ENCODE measurements at places on chromosomes 12 and 14.
A peak's percentile ranks its signal among the peaks of the same experiment; 100 is the strongest.

GRCh38 chr12:41983394-41983793, 161.3 kb downstream of the GXYLT1 start:
- no peak for DNase-seq

DNA sequence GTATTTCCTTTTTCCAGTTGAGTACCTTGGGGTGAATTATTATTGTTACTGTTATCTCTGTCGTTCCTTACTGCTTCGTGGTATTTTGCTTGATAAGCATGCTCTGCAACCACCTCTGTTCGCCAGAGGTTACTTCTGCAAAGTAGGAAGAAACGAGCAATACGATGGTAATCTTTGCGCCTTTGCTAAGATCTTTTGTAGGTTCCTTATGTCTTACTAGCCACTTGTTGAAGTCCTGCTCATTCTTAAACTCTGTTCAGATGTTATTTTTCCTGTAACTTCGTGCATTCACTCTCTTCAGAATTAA, 729 bp upstream of the M6PR start:
- no peak for DNase-seq

GRCh38 chr14:59358102-59358501, 107.1 kb downstream of the GPR135 start:
- no peak for DNase-seq

DNA sequence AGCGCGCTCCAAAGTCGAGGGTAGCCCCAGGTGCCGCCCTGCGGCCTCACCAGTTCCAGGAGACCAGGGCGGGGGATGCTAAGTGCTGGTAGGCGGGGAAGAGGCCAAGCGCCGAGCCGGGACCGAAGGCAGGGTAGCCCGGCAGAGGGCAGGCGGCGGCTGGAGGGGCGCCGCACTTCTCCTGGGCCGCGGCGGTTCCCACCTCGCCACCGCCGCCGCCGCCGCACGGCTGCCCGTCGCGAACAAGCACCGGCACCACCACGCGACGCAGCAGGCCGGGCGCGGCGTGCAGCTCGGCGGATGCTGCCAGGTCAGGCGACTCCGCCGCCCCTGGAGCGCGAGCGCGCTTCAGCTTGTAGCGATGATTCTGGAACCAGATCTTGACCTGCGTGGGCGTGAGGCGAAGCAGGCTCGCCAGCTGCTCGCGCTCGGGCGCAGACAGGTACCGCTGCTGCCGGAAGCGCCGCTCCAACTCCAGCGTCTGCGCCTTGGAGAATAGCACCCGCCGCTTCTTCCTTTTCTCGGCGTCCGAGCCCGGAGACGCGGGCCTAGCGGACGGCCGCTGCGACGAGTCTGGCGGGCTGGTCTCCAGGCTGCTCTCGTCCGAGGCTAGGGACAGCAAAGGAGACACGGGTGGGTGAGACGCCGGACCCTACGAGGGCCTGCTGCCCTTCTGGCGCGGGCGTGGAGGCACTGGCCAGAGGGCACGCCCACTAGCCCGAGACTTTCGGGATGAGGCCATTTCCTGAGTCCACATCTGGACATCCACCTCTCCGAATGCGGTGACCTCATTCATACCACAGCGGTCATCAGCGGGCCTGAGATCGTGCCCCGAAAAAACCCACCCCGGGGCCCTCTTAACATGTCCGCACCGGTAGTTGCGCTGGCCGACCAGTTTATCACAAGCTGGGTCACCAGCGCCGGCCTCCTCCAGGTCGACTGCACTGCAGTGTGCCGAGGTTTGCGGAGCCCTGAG, 1.3 kb downstream of the NKX2-8 start:
- no peak for DNase-seq

DNA sequence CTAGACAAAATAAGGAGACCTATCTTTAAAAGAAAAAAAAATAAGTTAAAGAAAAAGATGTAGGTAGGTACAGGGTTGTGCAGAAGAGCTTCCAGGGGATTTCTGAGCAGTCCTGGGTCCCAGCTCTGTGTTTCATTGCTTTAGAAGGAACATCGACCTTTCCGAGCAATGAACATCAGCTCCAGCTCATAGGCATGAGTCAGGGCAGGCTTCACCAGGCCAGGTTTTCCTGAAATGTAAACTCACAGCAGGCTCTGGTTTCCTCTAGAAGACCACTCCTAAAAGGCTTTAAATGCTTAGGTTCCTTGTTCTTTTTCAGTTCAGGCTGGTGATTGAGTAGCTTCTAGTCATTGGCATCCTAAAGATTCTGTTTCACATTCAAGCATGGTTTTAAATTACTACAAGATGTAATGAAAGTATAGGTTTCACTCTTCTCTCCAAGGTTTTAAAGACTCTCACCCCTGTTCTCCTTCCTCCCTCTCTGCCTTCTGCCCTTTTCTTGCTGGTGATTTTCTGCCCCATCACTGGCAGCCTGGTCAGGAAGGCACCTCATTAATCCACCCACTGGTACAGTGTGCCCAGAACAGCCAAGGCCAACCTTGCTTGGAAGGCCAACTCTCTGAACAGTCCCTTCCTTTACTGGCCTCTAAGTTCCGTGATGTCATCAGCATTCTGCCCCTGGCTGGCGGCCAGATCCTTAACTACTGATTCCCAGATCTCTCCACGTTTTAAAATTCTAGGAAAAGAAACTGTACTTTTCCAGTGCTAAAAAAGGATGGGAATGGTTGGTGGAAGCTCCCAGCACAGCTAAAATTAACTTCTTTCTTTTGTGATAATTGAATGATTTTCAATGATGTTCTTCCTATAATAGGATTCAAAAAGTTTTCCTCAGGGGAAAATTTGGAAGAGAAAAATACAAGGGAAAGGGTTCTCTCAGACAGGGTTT, 109.4 kb upstream of the HIF1A start:
- DNase-seq: no peak

GRCh38 chr12:48183091-48183875, at the start of gene CCDC184:
CCDC184 (plus strand) TSS chr12:48183644; CDS start chr12:48184123, 479 bp downstream.
- DNase-seq: peak; percentile 70

DNA sequence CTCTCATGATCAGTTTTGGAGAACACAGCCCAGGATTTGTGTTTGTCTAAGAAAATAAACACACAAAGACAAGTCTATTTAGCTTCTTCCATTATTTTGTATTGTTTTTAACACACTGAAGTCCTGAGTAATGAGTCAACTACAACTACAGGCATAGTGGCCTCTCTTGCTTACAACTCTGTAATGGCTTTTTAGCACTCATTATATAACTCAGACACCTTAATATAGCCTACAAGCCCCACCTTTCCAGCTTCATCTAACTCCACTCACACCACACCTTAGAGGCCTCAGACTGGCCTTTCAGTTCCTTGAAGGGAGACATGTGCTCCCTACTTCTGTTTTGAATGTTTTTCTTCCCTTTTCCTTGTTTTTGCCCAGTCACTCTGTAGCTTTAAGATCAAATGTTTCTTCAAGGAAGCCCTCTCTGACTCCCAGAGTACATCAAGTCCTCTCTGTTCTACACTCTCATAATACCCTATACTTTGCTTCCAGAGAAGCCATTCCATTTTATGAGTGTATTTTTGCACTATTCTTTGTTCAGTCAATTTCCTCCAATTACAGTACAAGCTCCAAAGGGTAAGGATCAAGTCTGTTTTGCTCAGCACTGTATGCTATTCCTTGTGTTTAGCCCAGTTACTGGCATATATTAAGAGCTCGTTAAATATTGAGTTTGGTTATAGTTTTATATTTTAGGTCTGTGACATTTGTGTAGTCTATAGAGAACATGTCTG, 233.6 kb upstream of the ARHGAP5 start:
- no peak for DNase-seq

DNA sequence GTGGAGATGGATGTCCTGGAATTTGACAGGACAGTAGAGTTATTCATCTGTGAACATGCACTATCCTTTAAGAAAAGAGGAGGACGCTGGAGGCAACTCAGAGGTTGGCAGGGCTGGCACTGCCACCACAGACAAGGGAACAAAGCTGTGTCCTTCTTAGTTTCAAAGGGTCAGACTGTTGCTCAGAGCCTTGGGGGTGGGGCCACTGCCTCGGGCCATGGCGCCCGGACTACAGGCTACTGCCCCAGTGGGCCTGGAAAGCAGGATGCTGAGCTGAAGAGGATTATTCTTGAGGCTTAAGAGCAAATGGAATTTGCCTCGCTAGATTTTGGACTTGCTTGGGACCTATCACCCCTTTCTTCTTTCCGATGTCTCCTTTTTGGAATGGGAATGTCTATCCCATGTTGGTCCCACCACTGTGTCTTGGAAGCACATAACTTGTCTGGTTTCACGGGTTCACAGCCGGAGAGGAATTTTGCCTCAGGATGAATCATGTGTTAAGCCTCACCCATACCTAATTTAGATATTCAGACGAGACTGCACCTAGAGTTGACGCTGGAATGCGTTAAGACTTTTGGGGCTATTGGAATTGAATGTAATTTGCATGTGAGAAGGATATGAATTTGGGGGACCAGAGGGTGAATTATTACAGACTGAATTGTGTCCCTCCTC, 114.8 kb upstream of the RFLNA start:
- no peak for DNase-seq

DNA sequence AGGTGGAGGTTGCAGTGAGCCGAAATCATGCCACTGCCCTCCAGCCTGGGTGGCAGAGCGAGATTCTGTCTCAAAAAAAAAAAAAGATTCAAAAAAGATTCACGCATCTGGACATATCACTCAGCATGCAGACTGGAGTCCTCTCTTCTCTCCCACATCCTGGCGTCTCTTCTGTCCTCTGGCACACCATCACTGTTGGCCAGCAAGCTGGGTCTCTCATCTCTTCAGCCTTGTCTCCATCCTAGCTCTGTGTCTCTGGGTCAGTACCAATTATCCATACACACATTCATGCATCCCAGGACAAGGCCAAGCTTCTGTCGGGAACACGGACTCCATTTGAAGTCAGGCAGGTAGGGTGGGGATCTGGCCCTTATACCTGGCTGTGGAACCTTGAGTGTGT, 105.5 kb upstream of the MAP1LC3B2 start:
- no peak for DNase-seq

- no peak for DNase-seq
Observed at GRCh38 chr14:23055621-23056144, 1.6 kb downstream of the CDH24 start.

DNA sequence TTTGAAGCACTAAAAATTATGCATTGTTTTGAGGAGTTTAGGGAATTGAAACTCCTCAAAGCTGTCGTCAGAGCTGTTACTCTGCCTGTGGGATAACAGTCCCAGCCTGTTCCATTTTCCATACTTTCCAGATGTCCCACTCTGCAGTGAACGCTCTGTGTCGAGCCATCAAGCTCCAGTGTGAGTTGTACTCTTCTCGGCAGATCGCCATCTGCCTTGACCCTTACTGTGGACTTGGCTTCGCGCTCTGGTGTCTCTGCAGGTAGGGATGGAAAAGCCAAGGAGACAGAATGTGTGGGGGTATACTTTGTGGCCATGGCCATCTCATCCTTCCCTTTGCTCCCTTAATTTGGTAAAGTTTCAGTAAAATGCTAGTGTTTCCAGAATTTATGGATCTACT, 35.5 kb upstream of the ATF1 start:
- no peak for DNase-seq

DNA sequence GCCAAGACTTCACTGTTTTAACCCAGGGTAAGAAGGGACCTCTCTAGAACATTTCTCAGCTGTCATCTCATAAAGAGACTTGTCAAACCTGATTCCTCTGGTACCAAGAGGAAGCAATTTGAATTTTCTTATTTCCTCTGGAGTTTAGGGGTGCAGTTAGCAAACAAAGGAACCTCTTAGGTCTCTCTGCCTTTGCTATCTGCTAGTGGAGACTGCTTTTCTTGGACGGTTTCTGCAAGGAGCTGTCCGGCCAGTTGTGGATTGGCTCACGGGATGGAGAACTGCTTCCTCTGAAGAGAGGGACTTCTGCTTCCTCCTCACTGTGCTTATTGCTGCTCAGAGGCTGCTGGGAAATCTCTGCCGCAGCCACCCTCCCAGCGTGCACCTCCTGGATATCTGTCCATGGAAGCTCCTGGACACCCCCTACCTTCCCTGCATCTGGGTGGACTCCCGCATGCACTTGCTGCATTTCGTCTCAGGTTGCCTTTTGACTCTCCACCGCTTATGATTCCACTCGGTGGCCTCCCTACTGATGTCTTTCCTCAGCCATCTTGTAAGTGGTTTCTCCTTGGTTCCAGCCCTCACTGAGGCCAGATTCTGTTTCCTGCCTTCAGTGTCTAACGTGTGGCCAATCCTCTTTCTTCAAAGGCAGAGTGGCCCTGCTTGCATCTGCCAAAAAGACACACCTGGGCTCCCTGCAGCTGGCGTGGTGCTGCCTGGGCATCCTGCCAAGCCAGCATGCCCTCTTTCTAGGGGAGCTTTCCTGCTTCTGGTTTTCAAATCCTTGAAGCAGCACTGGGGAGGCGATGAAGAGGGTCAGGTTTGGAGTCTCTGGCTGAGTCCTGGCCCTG, 187.3 kb downstream of the CHST11 start:
- no peak for DNase-seq

- no peak for DNase-seq
Observed at GRCh38 chr12:127745469-127746212, 521.3 kb upstream of the TMEM132C start.

DNA sequence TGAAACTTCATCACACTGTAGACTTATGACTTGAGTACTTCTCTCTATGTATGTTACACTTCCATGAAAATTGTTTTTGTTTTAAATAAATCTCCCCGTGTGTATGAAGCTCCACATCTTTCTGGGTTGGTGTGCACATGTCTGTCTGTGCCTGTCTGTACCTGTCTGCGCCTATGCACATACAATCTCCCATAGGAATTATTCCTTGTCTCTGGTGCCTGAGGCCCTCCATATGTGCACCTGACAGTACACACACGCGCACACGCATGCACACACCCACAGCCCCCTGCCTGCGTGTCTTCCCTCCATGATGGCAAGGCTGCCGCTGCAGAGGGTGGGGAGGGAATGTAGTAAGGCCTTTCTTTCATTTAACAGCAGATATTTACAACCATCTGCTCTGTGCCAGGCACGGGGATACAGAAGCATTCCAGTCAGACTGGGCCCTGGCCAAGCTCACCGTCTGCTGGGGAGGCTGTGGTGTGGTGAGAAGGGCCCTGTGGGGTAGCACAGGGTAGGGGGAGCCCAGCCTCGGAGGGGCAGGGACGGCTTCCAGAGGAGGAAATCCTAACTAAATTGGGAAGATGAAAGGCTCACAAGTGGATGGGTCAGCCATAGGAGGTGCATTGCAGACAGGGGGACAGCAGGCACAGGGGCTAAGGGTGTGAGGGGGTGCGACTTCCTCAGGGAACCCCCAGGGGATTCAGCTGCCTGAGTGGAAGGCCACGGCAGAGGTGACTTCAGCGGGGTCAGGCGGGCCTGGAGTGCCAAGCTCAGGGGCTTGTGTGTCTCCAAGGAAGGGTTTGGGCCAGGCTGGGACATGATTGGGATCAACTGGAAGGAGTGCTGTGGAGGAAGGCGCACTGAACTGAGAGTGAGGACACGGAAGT, 26.1 kb downstream of the KRT8 start:
- DNase-seq: no peak

DNA sequence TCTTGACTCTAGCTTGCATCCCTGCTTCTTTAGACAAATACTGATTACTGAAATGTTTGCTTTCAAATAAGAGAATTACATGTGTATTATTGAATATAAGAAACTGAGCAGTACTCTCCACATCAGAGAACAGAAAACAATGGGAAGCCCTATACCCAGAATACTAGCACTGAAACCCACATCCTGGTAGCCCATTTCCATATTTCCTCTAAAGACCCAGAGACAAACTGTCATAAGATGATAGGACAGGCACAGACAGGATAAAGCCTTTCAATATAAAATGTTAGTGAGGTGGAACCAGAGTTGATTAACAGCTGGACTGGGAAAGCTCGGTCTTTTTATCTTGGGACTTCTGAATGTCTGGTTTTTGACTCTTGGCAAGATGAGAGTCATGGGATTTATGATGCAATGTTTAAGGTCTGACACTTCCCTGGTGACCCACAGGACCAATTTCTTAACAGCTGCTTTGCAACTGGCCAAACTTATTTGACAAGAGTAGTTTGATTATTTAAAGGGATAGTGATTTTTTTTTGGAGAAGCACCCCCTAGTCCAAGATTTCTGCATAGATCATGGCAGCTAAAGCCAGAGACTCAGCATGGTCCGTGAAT, 166.9 kb upstream of the ATXN7L3B start:
- DNase-seq: no peak
